Germinal center (tissue), 1 donor: ENCODE measurements at places on chromosomes 3 and 15.

DNA sequence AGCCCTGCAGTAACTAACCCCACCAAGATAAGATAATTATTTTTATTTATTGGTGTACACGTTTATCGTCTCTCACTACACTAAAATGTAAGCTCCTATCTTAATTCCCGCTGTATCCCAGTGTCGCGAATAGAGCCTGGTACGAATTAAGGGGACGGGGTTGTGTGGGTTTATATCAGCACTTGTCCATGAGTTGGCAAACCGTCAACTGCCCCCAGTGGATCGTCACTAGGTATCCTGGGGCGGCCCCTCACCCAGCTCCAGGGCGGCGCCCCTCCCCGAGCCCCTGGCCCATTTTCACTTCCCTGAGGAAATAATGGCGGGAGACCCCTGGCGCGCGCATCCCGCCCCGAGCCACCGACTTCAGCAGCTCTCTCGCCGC, 465 bp downstream of the RUVBL1 start:
- DNase-seq: no peak

GRCh38 chr3:193788189-193788991, 195.4 kb downstream of the OPA1 start:
- peak; percentile 84 for DNase-seq

DNA sequence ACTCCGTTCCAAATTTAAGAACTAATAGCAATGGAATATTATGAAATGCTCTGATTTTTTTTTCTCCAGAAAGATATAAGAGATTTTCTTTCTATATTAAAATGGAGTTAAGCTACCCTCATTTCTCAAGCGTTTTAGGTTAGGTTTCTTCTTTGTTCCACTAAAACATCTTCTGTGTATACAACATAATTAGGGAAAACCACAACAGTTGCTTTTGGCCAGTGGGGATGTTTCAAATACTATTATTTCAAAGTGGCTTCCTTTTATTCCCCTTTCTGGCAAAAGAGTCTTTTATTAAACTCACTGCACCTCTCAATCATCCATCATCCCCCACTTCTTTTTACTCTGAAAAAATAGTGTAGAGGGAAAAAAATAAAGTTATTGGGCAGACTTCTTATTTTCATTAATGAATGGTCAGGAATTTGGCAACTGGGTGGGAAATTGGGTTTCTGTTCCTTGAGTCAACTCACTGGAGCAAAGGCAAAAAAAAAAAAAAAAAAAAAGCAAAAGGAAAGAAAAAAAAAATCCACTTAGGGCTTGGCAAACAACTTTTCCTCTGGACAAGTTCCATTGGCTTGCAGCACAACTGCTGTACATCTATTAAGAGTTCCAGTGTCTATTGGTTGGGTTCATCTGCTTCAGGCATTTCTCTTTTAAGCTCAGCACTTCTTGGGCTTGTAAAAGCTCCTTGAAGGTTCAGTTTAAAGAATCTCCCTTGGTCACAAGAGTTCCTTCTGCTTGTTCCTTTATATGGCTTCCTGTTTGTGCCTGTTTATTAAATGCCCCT, 963.4 kb downstream of the ROBO1 start:
- no peak for DNase-seq

- DNase-seq: no peak
These were observed 21.2 kb upstream of the SUCNR1 start for GRCh38 chr3:151852074-151852811.

DNA sequence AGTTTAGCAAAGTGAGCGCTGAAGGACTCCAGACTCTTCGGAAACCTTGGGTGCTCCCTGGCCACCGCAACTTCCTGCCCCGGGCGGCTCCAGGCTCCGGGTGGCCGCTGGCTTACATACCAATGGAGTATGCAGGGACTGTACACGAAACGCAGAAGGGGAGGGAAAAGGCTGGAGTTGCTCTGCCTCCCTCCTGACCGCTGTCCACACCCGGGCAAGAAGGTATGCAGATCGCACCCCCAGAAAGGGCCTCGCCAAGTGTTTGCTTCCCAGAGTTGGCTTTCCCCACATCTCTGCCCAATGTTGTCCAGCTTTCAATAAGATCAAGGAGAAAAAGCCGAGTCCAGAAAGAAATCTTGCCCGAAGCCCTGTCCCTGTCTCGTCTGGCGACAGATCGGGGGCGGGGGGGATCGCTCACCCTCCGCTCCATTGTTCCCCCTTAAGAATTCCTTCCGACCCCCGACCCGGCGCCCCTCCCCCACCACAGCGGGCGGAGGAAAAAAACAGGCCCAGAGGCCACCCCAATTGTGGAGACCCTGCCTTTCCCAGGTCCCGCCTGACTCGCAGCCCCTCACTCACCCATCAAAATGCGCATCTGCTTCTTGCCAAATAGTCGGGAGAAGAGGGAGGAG, 533 bp downstream of the ARF4 start:
- peak; percentile 53 for DNase-seq

DNA sequence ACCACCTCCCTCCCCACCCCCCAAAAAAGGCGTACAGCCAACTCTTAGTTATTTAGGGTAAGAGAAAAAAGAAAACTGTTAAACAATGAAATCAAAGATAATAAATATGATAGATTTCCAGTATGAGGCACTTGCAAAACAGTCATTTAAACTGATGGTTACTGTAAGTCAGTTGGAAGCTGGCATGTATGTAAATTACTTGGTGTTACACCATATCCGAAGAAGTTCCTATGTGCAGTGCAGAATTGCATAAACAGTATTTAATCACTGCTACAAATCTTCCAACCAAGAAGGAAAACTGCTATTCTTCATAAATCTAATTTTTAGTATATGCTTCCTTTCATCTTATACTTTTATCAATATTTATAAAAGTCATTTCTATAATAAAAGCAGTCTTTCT, 62.0 kb downstream of the LEO1 start:
- no peak for DNase-seq

GRCh38 chr15:62503451-62503850, 338.4 kb upstream of the C2CD4B start:
- no peak for DNase-seq

- no peak for DNase-seq
These were observed 64.3 kb downstream of the NCEH1 start for GRCh38 chr3:172646439-172647015.

DNA sequence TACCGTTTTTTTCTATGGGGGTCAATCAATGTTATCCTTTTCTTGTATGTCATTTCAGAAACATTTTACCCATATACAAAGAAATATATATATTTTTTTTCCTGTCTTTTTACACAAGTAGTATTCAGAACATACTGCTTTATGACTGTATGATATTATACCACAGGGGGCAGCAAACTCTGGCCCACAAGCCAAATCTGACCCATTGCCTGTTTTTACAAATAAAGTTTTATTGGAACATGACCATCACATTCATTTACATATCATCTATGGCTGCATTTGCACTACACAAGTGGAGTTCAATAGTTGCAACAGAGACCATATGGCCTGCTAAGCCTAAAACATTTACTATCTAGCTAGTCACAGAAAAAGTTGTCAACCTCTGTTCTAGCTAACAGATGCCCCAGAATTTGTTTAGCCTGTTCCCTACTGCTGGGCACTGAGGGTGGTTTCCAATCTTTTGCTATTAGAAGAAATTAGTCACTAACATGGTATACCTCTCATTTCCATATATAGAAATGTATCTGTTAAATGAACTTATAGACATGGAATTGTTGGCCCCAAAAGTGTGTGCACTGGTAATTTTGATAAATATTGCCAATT, 57.7 kb downstream of the BFSP2 start:
- DNase-seq: no peak

DNA sequence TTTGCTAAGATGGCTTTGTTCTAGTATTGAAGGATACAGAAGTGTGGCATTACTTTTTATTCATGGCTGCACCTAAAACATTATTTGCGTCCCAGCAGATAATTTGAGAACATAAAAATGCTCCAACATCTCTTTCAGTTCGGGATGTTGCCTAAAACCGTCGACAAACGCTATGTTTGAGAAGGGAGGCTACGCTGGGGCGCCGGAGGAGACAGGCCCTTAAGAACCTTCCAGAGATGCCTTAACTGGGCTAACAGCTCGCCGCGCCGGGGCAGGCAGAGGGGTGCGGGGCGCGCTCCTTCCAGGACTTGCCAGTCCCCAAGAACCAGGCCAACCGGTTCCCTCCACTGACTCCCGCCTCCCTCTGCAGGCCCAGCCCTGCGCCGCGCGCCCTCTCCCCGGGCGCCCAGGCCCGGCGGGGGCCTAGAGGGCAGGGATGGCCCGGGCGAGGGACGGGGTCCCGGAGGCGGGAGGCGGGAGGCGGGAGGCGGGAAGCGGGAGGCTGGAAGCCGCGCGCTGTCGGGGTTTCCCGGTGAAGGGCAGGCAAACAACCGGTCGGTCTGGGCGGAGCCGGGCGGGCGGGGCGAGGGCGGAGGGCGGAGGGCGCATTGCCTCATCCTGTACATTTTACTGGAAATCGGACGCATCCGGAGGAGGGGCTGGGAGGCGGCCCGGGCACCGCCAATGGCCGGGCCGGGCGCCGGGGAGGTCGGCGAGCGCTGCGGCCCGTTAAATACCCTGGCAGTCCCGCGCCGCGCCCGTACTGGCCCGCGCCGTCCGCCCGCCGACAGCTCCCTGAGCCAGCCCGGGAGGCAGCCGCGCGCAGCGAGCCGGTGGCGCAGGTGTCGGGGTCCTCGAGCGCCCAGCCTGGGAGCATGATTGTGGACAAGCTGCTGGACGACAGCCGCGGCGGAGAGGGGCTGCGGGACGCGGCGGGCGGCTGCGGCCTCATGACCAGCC, at the start of gene NFKBIZ:
Gene NFKBIZ (plus strand): TSS at position 761 of the 960 bp plus-strand sequence. CDS start 115 bp downstream, at position 876.
- DNase-seq: peak; percentile 95

DNA sequence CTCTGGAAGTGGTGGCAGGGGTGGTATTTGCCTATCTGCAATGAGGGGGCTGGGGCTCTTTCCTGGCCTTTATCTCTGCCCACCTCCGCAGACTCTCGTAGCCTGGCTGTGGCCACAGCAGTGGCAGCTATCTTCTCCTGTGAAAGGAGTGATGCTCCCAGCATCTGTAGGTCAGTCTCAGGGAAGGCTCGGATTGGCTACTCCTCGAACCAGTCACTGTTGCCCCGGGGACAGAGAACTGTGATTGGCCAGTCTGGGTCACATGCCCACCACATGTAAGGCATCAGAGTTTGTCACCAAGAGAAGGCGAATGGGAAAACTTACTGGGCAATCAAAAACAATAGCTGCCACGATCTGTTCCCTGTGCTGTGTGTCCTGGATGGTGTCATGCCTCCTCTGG, 30.1 kb upstream of the FGD5 start:
- no peak for DNase-seq

DNA sequence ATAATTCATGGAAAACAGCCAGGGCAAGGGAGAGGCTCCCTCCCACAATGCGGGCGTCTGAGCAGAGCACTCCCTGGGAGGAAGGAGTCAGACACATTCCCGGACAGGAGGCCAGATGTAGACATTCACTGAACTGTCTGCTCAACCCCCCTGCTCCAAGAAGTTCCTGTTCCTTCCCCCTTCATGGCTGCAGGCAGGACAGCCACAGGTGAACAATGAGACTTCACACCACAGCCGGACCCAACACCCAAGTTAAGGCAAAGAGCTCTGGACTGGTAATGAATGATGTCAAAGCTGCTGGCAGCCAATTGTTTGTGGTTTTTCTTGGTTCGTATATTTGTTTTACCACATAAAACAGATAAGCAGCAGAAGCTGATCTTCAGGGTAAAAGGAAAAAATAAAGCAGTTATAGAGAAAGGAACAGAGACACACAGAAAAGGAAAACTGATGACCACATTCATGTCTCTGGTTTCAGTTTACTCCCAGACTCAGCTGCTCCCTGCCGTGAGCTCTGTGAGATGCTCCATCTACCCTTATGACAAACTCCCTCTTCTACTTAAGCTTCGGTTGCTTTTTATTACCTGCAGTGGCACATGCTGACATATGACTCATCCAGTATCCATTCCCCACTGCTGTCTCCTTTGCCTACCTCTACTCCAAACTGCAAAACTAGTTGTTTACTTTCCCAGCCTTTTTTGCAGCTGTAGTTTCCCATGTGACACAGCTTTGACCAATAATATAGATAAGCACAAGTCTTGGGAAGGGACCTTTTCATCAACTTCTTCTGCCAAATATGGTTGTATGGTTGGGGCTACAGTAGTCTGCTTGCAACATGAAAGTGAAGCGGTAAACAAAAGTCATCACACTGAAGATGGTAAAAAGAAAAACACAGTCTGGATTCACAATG, 33.1 kb downstream of the DZIP1L start:
- no peak for DNase-seq

DNA sequence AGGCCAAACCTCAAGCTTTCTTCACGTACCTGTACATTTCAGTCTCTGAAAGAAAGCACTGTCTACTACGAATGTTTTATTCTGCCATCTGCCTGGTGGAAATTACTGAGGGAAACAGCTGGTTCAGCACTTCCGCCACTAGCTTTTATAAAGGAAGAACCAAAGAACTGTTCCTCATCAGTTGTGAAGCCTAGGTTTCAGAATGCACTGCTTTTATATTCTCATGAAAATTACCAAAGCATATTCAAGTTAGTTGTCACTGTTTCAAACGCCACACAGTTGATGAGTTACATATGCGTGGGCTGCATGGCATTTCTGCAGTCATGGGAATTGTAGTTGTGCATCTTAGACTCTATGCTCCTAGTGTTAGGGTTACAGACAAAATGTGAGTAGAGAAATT, 21.5 kb upstream of the ZBTB38 start:
- DNase-seq: no peak

DNA sequence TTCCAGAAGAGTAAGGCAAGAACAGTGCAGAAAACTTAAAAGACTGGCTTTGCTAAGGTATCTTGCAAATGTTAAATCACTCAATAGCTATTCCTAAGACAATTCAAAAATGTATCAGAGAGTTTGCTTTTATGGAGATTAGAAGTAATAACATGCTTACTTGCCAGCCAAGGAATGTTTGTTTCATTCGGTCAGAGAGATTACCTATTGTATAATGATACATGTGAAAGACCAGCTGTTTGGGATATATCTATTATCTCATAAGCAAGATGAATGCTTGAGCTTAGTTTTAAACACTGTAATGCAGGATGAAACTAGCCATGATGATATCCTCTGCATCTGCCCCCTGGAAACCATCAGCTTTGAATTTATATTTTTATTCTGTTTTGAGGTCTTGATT, 70.7 kb downstream of the MAP2K5 start:
- no peak for DNase-seq

- peak; percentile 69 for DNase-seq
These were observed 74.8 kb upstream of the NTRK3 start for GRCh38 chr15:88331291-88331690.

DNA sequence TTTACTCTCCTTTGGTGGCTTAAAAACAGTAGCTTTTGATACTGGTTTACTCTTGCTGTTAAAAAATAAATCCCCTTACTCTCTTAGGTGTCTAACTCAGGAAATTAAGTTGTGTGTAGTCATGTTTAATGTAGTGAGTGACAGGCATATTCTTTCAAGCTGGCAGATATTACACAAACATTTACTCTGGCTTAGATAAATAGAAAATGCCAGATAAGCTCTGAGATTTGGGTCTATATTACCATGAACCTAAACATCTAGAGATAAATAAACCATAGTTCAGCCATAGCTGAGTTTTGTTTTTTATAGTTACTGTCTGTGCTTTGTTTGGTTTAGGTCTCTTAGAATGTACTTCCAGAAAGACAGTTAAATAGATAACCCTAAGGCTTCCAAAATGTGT, 2.4 kb downstream of the SEMA6D start:
- no peak for DNase-seq

GRCh38 chr3:152857082-152857481, 22.2 kb downstream of the P2RY1 start:
- DNase-seq: no peak

- DNase-seq: no peak
These were observed 1.7 kb downstream of the ARL13B start for GRCh38 chr3:93981649-93982048.
